GM18507 (cell line): ENCODE measurements at places on chromosomes 3 and 15.
A peak's percentile ranks its signal among the peaks of the same experiment; 100 is the strongest.

DNA sequence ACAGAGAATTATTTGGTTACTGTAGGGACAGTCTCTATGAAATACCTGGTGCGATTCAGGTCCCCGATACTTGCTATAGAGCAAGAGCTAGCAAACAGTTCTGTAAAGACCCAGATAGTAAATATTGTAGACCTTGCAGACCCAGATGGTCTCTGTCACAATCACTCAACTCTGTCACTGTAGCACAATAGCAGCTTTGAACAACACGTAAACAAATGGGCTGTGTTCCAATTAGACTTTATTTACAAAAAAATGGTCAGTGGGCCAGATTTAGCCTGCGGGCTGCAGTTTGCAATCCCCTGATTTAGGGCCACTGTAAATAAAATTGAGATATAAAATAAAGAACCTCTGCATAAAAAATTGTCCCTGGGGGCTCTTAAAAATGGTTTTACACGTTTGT, 127.7 kb downstream of the SV2B start:
- DNase-seq, result no peak

GRCh38 chr3:117921411-117921810, 1113.2 kb downstream of the IGSF11 start:
- no peak for DNase-seq

- no peak for DNase-seq
These were observed 949 bp upstream of the MITF start for GRCh38 chr3:69738315-69738714.

GRCh38 chr3:52053307-52054304, 2.8 kb downstream of the DUSP7 start:
- DNase-seq, result no peak

GRCh38 chr15:96576596-96576995, 246.1 kb downstream of the NR2F2 start:
- no peak for DNase-seq

- no peak for DNase-seq
These were observed 288.8 kb downstream of the FEZF2 start for GRCh38 chr3:62084558-62084957.

- DNase-seq, result no peak
These were observed 50.7 kb downstream of the ROPN1B start for GRCh38 chr3:126019683-126020082.

GRCh38 chr15:45641999-45642932, 7.4 kb downstream of the SQOR start:
- no peak for DNase-seq

DNA sequence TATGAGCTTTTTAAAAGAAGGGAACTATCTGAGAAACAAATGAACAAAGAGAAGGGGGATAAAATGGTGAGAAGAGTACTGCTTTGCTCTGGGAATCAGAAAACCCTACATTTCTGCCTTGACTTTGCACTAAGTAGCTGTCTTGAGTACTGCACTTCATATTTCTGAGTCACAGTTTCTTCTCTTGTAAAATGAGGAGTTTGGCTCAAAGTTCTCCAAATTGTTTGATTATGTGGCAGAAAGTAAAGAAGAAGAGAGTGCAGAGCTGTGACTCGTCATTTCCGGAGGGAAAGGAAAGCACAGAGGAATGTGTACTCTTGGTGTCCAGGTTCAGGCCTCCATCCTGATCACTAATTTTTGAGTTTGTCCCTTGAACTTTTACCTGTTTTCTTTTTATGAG, 54.7 kb downstream of the TP63 start:
- DNase-seq, result no peak

DNA sequence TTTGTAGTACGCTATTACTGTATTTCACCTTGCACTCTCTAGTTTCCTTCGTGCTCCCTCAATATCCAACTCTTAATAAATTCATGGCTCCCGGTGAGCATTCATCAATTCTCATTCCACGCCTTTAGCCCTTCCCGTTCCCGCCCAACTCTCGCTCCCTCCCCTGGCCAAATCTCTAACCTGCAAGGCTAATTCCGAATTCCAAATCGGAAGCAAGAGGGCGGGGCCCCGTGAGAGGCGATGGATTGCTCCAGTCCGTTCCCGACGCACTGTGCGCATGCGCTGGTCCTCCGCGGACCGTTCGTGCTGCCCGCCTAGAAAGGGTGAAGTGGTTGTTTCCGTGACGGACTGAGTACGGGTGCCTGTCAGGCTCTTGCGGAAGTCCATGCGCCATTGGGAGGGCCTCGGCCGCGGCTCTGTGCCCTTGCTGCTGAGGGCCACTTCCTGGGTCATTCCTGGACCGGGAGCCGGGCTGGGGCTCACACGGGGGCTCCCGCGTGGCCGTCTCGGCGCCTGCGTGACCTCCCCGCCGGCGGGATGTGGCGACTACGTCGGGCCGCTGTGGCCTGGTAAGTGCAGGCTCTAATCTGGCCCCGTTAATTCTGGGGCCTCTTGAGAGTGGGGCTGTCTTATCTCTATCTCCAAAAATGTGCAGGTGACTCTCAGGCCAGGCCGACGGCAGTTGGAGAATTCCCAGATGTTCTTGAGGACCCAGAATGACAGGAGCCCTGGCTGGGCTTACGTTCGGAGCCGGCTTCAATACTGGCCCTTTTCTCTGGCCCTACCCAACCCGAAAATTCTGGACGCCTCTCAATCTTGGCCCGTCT, at the start of gene OPA1:
TSS of gene OPA1 (plus strand) at position 368 of the 827 bp plus-strand sequence. CDS start at position 538, 170 bp downstream.
- DNase-seq, result peak; percentile 95

DNA sequence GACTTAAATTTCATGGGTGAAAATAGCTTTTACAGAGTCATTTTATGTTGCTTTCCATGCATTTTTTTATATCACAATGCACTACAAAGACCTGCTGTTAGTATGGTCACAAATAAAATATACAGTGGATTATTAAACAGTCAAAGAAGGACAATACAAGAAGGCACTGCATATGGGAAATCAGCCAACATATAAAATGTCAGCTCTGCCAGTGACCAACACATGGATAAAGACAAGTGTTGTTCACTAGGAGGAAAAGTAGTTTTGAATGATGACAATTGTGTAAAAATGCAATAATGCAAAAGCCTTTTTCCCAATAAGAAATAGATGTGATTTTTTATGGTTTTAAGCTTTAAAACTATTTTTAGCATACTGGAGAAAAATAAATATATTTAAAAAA, 425.3 kb upstream of the CBLB start:
- no peak for DNase-seq

DNA sequence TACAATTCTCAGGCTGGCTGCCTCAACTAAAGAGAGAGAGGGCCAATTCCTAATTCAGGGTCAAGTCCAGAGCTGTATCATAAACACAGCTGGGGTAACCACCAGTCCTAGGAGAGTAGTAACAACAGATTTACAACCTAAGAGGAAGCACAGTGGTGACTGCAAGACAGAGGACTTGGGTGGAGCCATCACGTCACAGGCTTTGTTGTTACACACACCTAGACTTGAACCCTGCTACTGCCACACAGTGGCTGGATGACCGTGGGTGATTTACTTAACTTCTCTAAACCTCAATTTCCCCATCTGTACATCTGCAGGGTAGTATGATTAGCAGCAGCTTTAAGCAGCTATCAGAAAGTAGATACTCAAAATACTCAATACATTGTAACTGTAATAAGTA, 78.6 kb downstream of the MYLK start:
- no peak for DNase-seq

- no peak for DNase-seq
These were observed 356.7 kb upstream of the UMPS start for GRCh38 chr3:124373524-124373923.

- no peak for DNase-seq
These were observed 19.5 kb downstream of the EIF4E3 start for GRCh38 chr3:71705681-71706080.

DNA sequence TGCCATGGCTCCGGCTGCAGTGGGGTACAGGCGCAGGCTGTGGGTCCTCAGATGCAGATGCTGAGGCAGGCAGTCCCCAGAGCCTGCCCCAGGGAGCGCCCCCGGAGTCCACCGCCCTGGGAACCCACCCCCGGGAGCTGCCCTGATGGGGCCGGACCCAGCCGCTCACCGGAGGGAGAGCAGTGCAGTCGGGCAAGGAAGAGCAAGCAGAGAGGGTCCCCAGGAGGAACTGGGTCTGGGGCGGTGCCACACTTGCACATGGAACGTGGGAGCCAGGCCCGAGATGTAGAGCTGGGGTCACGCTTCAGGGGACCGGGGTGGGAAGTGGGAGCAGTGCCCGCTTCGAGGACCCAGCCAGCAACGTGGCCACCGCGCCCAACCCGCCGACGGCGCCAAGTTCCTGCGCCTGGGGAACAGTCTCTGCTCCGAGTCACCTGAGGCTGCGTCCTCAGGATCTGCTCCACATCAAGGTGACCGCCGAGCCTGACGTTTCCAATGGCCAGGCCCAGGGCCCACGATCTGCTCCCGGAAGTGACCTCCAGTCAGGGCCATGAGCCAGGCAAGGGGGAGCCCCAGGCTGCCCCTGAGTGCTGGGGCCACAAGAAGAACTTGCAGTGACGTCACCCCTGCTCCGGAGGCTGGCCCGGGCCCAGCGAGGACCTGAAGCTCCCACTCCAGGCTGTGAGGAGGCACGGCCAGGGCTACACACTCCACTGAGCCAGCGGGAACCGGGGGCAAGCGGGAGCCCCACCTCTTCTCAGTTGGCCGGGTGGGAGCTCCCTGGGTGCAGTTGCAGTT, 27.0 kb upstream of the TFG start:
- no peak for DNase-seq

DNA sequence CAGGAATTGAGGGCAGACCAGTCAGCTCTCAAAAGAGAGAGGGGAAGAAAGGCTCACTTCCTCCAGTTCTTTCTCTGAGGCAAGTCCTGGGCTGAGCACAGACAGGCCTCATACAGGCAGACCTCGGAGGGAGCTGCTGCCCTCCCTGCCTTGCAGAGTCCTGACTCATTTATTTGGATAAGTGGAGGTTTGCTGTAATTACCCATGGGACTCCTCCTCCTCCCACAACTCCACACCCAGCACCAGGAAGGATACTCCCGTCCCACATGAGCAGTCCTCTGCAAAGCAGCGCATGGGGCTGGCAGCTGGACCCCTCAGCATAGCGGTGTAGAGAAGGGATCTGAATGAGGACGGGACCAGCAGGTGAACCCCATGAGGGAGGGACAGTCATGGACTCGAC, 13.4 kb upstream of the SCN10A start:
- DNase-seq, result no peak
